ENCODE measurements at places on chromosomes 13 and 19.

DNA sequence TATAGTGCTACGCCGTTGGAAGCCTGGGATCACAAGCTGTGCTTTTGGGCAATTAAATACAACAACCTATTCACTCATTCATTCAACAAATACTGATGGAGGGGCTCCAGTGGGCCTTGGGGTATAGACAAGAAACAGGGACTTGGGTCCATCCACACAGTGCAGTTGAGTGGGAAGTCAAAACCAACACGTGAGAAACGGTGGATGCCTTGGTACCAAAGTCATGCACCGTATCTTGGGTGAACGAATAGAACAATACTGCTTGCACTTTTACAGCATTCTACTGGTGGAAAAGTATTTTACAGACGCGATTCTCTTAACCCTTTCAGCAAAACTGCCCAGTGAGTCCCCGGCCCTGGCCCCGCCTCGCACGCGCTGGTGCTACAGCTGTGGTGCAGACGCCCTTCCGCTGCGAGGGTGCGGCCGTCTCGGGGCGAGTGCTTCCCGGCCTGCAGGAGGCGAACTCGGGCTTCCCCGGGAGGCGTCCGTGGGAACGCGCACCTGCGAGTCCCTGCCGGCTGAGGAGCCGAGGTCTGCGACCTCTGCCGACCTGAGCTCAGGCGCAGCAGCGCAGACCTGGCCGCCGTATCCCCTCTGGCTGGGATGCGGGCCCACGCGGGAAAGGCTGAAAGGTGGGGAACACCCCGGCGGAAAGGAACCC lies 8.3 kb downstream of the TNFRSF19 start:
- DNase-seq: peak; percentile 94

DNA sequence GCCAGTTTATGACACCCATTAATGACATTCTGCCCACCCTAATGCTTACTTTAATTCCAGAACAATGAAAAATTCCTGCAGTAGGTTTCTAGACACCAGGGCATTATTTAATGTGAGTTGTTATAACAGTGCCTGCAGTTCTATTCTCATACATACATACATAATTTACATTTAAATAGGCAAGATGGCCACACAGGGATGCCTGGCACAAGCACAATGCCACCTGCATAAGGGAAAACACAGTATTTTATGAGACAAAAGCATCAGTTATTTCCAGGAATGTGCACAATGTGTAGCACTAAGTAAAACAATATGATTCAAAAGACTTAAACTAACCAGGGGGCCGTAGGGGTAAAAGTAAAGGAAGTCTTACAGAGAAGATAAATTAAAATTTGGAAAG lies 243.9 kb upstream of the SPRY2 start:
- no peak for DNase-seq

GRCh38 chr19:31450696-31451095 lies 101.5 kb upstream of the TSHZ3 start:
- DNase-seq: no peak

DNA sequence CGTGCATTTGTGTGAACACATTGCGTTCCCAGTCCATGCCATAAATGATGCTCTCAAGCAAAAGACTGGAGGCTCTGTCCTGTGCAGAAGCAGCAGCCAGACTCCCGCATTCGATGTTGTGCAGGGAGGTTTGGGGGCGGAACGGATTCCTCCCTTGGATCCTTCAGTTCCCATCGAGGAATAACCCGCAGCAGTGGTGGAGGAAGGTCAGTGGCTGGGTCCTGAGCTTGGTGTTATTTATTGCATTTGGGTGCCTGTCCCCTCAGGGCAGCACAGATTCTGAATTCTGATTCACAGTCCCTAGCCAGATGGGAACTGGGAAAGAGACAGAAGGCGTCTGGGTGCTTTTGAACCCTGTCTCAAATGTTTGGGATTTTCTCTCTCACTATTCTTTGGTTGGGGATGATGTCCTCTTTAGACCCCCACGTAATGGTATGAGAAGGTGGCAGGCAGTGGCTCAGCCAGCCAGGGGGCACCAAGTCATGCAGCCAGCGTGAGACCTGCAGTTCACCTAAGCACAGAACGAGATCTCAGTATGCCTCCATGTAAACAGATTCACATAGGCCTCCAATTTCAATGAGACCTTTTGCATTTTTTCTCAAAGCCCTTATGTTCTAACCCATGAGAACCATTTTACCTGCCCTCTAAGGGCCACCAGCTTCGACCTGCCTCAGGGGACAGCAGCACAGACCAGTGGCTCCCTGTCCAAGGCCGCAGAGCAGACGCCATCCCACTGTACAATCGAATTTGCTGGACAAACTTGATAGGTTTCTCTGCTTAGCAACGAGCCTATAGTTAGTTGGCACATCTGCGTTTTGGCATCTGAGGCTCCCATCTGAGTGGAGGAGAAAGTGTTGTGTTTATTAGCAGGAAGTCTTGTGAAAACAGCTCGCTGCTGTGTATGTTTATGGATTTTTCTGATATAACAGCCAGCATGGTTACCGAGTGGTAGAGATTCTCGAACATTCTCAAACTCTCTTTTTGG lies 17.8 kb downstream of the KCTD15 start:
- no peak for DNase-seq

GRCh38 chr13:62305756-62306155 lies 890.1 kb upstream of the PCDH20 start:
- no peak for DNase-seq

DNA sequence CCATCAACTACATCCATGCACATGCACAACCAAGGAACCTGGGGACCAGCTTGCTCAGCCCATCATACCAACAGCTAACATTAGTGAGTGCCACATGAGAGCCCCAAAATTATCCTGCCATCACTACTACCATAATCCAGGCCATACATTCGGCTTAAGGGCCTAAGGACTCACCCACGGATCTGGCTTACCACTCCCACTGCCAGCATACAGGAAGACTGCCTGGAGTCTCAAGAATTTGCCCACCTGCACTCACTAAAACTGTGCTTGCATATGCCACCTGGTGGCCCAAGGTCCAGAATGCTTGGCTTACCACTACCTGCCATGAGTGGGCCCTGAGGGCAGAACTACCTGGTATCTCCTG lies 1562.9 kb upstream of the PRR20A start:
- DNase-seq: no peak

GRCh38 chr19:3760871-3761361 lies 576 bp downstream of the APBA3 start:
- no peak for DNase-seq

DNA sequence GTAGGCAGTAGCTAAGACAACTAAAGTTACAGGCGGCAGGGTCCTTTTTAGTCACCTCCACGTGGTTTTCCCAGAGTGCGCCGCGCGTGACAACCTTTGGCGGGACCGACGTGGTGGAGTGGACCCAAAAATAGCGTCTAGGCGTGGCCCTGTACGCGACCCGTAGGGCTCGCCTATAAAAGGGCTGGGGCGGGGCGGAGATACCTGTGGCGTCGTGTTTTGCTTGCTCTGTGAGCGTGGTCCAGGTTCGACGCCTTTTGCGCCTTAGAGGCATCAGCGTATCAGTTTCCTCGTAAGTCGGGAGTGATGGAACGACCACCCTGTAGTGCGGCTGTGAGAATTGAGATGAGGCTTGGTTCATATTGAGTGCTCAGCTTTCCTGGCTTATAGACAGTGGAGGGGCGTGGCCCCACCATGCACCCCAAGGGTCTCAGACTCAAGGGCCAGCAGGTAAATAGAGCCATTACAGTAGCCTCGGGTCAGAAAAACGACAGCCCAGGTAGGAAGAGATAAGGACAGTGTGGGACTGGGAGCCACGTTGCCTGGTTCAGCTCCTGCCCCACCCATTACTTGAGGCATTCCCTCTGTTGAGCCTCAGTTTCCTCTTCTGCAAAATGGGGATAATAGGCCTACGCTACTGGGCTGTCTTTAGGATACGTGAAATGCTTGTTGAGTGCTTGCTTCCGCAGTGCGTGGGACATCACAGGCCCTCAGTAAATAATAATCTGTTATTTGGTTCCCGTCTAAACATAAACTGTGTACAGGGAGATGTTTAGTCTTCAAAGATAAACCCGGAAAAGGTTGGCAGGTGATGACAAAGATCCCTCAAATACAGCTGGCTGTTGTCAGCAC lies 693 bp upstream of the TMED1 start:
- DNase-seq: peak; percentile 78

GRCh38 chr13:44305286-44305685 lies 68.3 kb upstream of the SERP2 start:
- no peak for DNase-seq

DNA sequence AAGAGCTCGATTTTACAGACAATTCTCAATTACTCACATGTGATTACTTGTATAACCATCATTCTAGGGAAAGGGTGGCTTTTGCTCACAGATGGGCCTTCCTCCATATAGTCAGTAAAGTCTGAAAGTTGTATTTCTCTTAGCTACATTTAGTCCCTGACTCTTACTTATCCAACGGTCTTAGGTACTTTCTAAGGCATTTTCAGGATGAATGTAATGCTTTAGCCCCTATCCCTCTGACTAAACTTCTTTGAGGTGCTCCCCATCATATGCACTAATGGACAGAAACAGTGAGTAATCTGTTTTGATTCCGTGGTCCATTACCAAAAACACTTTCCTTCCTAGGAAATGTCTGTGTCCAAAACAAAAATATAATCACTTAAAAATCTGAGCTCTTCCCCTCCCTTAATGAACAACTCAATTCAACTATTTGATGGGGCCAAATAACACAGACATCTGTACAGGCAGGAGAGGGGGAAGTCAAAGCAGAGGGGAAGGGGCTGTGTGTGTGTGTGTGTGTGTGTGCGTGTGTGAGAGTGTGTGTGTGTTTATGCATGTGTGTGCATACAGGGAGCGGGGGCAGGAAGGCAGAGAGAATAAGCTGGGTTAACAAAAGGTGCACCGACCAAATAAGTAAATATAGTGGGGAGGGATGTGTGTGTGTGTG lies 84.9 kb downstream of the USP12 start:
- DNase-seq: no peak

- DNase-seq: no peak
Observed at GRCh38 chr19:52742516-52742915, 7.7 kb upstream of the ZNF611 start.

- DNase-seq: peak; percentile 69
Observed at GRCh38 chr19:33675501-33676124, 53.9 kb downstream of the CHST8 start.

- peak; percentile 20 for DNase-seq
Observed at GRCh38 chr13:54185101-54185500, 1156.5 kb downstream of the OLFM4 start.

DNA sequence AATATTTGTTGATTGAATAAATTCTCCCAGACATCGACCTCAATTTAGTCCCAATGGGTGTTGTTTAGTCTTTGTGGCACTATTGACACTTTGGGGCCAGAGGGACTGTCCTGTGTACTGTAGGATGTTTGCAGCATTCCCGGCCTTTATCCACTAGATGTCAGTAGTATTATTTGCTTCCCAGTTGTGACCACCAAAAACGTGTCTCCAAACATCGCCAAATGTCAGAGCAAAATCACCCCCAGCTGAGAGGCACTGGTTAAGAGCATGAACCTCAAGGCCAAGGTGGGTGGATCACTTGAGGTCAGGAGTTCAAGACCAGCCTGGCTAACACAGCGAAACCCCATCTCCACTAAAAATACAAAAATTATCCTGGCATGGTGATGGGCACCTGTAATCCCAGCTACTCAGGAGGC lies 15.4 kb downstream of the NLRP12 start:
- DNase-seq: peak; percentile 14

GRCh38 chr19:29596885-29597525 lies 9.1 kb upstream of the POP4 start:
- peak; percentile 28 for DNase-seq

GRCh38 chr13:22223411-22223810 lies 552.5 kb downstream of the FGF9 start:
- no peak for DNase-seq

DNA sequence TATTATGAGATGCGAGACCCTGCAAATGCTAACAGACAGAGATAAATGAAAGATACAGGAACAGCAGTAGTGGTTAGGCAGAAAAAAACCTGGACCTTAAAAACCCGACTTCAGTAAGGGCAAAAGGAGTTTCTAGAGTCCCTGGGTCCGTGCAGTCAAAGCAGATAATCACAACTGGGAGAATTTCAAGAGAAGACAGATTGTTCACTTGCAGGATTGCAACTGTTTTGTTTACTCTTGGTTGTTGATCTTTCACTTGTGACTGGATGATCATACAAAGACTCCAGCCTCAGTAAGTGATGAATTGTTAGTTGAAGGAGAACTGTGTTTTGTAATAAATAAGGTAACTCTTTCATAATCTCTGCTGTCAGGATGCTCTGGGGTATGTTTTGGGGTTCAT lies 135.1 kb downstream of the GPC6 start:
- no peak for DNase-seq

All from WERI-Rb-1 (cell line).